ENCODE measurements at places on chromosomes 13 and 19.

DNA sequence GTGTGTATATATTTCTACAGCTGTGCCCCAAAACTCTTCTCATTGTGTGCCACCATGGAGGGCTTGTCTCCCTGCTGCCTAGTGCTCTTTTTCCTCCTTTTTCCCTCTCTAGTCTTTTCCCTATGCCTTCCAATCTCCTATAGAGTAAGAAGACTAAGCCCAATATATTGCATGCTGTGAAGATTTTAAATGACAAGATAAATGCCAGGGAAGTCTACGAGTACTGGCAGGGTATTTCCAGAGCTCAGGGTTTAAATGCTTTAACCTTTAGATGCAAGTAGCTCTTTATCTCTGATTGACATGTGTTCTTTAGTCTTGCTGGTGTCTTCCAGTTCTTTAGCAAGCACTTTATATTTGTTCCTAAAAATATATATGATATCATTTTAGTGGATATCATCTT lies 200.7 kb downstream of the SLITRK1 start:
- DNase-seq = no peak

DNA sequence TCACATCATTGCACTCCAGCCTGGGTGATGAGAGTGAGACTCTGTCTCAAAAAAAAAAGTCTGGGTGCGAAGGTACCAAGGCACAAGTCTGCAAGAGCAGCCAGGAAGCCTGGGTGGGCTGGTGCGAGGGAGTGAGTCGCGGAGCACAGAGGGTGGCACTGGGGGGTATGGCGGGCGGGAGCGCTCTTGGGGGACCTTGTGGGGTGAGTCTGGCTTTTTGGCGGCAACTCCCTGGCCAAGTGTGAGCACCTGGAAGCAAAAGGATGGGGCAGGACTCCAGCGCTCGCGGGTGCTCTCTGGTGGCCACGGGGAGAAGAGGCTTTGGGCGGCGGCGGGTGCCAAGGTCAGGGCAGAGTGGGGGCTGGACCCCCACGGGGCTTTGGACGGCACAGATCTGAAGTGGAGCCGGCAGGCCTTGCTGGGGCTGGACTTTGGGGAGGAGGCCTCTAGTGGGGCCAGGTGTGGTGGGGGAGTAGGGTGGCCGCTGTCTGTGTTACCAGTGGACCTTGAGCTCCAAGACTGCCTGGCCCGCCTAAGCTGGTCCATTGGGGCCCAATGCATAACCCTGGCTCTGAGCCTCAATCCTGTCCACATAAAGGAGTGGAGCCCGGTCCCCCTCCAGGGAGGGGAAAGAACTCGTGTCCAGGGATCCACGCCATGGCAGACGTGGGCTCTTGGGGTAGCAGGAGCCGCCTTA lies 1.6 kb downstream of the P2RY11 start:
- DNase-seq = peak; percentile 62

DNA sequence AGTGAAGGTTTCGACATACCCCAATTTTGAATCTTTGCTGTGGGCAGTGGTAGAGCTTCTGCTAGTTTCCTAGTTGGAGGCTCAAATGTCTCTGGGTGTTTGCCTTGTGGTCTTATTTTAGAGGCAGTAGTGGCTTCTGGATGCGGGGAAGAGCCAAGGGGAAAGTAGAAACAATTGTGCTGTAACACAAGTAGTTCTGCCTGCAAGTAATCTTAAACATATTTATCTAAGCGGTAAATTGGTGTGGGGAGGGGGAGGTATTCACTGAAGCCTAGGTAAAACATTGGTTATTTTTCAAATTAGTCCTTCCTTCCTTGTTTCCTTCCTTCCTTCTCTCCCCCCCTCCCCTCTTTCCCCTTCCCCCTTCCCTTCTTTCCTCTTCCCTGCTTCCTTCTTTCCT lies at the start of gene PCDH20:
Gene PCDH20, minus strand, starts transcription at position 101 of the 400 bp plus-strand sequence. CDS start 691 bp downstream, outside the sequence.
- DNase-seq = no peak

GRCh38 chr13:97723655-97724054 lies 229.8 kb upstream of the IPO5 start:
- no peak for DNase-seq

DNA sequence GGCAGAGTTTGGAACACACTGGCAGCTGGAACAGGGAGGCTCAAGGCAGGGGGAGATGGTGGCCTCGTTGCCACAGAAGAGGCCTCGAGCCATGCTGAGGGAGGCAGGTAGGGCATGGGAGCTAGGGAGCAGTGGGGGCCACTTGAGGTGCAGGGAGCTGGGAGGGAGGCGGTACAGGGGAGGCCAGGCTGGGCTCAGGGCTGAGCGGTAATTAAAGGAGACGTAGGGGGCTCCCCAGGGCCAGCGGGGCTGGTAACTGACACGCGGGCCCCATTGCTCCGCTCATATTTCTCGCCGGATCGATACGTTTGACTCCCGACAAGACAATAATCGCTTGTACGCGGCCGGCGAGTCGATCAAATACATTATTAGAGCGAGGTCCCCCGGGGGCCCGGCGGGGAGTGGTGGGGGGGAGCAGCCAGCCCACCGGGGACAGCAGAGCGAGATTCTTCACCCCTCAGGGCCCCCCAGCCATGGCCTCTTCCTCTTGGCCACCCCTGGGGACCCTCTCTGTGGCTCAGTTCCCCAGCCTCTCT lies 2.4 kb upstream of the POU2F2 start:
- DNase-seq = no peak

DNA sequence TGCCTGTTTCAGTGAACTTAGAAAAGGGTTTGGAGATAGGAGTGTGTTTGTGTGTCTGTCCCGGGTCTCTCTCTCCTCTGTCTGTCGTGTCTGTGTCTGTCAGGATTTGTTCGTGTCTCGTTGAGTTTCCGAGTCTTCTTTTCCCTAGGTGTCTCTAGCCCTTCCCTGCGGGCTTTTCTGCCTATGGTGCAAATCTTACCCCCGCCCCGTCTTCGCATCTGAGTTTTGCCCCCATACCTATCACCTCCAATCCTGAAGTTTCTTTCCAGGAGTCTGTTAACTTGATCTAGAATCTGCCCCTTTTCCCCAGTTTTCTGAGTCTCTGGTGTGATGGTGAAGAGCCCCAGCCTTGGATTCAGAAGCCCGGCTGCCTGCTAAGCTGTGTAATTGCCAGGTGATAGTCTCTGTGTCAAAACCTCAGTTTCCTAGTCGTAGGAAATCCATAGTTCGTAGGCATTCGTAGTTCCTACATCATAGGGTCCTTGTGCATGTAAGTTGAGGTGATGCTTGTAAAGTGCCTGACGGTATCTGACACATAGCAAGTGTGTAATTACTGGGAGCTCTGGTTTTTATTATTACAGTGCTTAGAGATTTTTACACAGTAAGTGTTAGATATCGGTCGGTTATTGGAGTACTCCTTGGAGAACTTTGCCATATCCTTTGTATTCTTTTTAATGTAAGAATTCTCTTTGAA lies 782 bp downstream of the EPN1 start:
- no peak for DNase-seq

DNA sequence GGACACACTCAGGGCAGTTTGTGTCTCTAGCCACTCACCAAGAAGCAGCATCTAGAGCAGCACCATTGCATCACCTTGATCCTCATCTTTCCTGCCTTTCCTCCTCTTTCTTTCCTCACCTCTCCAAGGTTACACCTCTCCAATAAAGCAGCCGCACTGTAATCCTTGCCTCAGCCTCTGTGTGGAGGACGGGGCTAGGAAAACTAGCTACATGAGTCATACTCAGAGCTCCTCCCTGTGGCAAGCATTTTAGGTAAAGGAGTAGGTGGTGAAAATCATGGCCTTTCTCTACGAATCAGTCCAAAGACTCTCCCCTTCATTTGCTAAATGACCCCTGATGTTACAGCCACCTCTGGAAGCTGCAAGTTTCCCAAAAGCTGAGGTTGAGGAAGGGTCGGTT lies 108.9 kb downstream of the DNAJC15 start:
- peak; percentile 64 for DNase-seq

DNA sequence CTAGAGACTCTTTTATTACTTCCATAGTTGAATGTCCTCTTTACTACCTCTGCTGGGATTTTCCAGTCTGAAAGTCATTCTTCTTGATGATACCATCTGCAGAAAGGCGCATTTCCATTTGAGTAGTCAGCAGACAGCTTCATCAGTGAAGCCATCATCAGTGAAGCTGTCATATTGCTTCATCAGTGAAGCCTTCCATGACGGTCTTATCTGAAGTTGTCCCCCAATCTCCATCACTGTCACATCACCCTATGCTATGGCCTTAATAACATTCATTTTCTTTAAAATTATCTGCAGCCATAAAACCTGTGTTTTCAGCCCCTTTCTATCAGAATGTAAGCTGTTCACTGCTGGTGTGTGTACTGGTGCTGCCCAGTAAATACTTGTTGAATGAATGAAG lies 151.6 kb downstream of the B3GLCT start:
- DNase-seq = no peak

DNA sequence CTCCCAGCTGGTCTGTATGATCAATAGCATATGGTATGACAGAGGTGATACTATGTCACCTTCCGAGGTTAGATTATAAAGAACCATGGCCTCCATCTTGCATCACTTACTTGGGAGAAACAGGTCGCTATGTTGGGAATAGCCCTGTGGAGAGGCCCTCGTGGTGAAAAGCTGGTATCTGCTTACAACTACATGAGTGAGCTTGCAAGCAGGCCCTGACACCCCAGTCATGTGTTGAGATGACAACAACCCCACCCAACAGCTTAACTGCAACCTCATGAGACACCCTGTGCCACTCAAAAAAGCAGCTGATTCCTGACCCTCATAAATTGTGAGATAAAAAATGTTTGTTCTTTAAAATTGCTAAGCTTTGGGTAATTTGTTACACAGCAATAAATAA lies 18.8 kb downstream of the MTRF1 start:
- no peak for DNase-seq

- no peak for DNase-seq
Observed at GRCh38 chr19:11378319-11379189, 4.1 kb downstream of the SWSAP1 start.

- peak; percentile 6 for DNase-seq
Observed at GRCh38 chr13:49443357-49443703, 534 bp downstream of the CAB39L start.

GRCh38 chr19:37966211-37966661 lies 59.2 kb downstream of the SIPA1L3 start:
- no peak for DNase-seq

GRCh38 chr13:102846261-102847015 lies 606 bp downstream of the ERCC5 start:
- DNase-seq = no peak

DNA sequence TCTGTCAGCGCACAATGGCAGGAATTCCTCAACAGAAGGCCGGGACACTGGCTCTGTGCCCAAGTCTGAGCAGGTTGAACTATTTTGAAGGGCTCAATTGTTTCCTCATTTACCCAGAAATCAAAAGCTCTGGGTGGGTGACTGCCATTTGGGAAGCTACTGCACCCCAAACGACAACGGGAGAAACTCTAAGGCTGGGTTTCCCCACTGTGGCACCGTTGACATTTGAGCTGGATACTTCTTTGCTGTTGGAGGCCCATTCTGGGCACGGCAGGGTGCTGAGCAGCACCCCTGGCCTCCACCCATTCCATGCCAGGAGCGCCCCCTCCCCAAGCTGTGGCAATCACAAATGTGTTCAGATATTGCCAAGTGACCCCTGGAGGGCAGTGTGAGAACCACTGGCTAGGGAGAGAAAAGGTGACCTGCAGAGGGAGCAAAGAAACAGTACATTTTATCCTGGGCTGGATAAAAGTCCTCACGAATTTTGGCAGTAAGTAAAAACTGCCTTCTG lies 62.5 kb downstream of the RFX2 start:
- DNase-seq = peak; percentile 58

GRCh38 chr13:20945952-20946383 lies 43.4 kb upstream of the XPO4 start:
- no peak for DNase-seq

GRCh38 chr13:39186205-39186875 lies 148.1 kb downstream of the NHLRC3 start:
- DNase-seq = no peak

DNA sequence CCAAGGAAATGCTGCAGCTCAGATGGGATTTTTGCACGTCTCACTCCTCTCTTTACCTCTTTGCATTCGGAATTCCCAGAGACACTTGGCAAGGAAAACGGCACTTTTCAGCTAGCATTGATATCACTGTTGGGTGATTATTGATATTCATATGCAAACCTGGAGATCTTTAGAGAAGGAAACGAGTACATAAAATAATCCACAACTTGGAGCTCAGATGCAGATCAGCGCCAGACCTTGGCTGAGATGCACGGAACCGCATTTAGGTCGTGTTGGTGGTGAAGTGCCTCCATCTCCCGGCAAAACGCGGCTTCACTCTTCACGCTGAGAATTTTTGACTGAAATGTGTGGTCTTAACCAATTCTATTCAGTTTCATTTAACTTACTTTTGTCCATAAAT lies 77.2 kb upstream of the ARHGEF7 start:
- DNase-seq = no peak

DNA sequence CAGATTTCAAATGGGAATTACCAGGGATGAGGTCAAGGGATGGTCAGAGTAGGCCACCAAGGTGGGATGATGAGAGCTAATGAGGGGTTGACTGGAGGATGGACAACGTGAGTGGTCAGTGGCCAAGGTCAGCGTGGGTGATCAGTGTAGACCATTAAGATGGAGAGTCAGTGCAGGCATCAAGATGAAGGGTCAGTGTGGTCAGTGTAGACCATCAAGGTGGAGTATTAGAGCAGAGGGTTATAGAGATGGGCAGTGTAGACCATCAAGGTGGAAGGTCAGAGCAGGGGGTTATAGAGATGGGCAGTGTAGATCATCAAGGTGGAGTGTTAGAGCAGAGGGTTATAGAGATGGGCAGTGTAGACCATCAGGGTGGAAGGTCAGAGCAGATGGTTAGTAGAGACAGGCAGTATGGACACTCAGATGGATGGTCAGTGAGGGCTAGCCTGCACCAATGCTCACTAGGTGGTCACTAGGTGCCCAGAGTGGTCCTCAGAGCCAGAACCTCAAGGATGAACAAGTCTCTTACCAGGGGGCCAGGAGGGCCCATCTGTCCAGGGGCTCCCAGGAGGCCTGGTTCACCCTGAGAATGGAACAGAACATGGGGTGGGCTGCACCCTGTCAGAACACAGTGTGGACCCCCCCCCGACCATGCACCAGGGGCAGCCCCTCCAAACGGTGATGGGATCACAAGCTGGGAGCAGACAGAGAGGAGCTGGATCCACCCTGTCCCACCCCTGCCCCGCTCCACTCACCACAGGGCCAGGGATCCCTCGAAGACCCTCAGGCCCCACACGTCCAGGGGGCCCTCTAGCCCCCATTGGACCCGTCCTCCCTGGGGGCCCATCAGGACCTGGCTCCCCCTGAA lies 32.7 kb upstream of the OLFM2 start:
- no peak for DNase-seq

- no peak for DNase-seq
Observed at GRCh38 chr13:43663474-43664090, 123.2 kb downstream of the ENOX1 start.

Measured in HEK293T (cell line).